Adrenal gland (tissue), 19 donors: ENCODE measurements at places on chromosomes 5 and 9. TPM values are rescaled to one million over a fixed set of nuclear protein-coding genes. Genes with fewer than 3 reads are reported as not detected.
A peak's percentile ranks its signal among the peaks of the same experiment; 100 is the strongest.

DNA sequence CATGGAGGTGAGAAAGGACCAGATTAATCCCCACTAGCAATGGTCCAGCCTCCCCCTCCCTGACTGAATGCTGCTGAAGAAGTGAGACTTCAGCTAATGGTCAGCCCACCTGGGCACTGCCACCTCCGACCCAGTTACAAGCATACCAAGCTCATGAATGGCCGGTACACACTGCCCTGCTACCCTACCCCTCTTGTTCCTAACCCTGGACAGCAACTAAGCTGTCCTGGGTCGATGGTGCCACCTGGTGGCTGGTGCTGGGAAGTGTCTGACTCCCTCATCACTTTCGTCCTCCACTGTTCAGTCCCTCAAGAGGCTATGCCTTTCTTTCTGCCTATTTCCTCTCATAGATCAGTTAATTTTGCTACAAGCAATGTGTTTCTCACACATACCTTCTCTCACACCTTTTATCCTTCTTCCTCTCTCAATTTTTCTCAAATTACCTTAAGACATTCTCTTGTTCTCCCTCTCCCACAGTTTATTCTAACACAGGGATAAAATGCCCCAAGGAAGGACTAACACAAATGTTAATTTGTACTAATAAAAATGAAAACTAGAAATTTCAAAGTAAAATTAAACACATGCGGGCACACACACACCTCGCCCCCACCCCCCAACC is 42.4 kb downstream of the PAX5 start:
- peaks cover 19% of the 10 kb centered on the region for H3K27me3 ChIP-seq
- H3K4me3 ChIP-seq, result no peak overlapping the region
- DNase-seq, result no peak
- no peaks in the 10 kb centered on the region for H3K36me3 ChIP-seq
- H3K4me1 ChIP-seq, result no peaks in the 10 kb centered on the region

DNA sequence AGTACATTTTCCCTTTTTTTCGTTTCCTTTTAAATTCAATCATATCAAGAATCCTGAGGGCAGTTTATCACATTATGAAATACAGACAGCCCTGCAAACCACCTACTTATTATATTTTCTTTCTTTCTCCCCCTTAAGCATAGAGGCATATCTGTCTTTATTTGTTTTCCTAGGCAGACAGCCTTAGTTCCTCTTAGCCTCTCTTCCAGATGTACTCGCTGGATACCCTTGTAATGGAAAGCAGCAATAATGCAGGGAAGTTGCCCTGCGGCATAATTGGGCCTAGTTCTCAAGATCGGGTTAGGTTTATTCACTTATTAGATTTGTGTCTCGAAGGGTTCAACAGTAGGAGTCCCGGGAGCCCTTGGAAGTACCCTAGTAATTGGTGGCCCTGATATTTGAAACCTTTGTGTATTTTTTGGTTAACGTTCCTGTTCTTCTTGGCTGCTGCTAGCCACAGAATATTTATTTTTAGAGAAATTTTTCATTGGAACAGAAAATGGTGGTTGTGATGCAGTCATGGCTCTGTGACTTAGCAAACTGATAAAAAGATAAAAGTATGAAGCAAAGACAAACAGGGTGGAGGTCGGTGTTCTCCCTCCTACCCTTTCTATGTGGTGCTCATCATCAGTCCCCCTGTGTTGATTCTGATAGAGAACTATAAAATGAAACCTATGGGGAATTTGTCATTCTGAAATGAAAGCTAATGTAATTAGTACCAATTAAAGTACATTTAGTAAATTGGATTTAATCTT is 6.4 kb downstream of the TLE4 start:
- H3K27ac ChIP-seq, result peak overlapping the region; percentile 41
- H3K27me3 ChIP-seq, result no peaks in the 10 kb centered on the region
- DNase-seq, result no peak
- peaks cover 73% of the 10 kb centered on the region for H3K4me1 ChIP-seq
- H3K36me3 ChIP-seq, result no peaks in the 10 kb centered on the region
- peak overlapping the region; percentile 30 for H3K4me3 ChIP-seq

Gene ERP44
- total RNA-seq, result 14.7 TPM

- no peak overlapping the region for H3K4me3 ChIP-seq
- no peak for DNase-seq
- no peak overlapping the region for H3K27ac ChIP-seq
- H3K27me3 ChIP-seq, result no peaks in the 10 kb centered on the region
- H3K36me3 ChIP-seq, result no peaks in the 10 kb centered on the region
- H3K4me1 ChIP-seq, result peaks cover 20% of the 10 kb centered on the region
Measured at GRCh38 chr5:90168399-90168798, 241.2 kb downstream of the CETN3 start.

DNA sequence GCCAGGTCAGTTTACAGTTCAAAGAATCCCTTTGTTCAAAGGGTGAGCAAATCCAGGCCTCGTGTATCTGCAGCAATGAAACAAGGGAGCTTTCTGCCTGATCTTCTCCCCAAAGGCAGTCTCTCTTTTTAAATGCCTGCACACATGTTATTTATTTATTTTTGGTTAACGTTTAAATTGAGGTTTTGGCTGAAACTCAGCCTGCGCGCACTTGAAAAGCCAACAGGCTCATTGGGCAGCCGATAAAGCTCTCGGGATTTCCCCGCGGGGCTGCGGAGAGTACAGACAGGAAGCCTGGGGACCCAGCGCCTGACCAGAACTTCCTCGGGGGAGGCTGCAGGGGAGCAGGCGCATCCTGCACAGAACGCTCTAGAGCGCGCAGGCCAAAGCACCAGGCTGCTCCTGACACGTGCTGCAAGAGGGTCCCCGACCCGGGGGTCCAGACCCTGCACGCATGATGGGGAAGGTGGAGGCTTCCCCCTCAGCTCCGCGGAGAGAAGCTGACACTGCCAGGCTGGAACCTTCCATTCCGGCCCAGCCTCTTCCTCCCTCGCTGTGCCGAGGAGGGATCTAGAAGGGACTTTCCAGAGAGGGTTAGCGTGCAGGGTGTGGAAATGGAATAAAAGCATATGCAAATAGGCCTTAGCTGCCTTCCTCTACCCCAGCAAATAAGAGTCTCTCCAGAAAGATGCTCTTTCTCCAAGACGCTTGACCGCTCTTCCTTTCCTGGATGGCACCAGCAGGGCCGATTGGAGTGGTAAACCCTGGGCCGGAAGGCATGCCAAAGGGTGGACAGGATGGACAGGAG is 46.1 kb downstream of the PTTG1 start:
- H3K27me3 ChIP-seq, result no peaks in the 10 kb centered on the region
- H3K27ac ChIP-seq, result no peak overlapping the region
- peak; percentile 61 for DNase-seq
- no peaks in the 10 kb centered on the region for H3K36me3 ChIP-seq
- H3K4me1 ChIP-seq, result peaks cover 5% of the 10 kb centered on the region

DNA sequence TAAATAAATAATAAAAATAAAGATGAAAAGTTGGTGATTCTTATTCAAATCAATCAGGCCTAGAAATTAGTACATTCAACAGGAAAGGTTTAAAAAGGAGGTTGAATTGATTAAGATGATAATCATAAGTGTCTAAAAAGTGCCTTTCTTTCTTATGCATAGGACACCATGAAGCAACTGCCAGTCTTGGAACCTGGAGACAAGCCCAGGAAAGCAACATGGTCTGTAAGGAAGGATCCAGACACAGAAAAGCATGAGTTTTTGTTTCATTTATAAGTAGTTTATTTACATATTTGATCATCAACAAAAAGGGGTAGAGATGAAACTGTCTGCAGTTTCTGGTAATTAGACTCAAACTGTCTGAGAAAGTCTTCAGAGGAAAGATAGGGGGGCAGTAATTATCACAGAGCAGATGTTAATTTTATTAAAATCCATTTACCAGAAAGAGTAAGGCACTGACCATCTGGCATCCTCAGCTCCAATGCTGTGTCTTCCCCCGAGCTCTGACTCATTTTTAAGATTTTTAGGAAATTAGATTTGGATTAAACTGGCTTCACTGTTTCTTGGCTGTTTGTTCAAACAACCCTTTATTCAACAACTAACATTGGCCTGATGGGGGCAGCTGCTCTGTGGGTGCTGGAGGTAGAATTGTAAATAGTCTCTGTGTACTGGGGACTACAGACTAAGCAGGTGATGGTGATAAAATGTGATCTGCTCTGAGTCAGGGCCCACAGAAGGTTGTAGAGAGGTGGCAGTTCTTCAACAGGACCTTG is 2.7 kb downstream of the RABEPK start:
- no peak overlapping the region for H3K27ac ChIP-seq
- no peaks in the 10 kb centered on the region for H3K27me3 ChIP-seq
- H3K4me3 ChIP-seq, result no peak overlapping the region
- no peaks in the 10 kb centered on the region for H3K4me1 ChIP-seq

GRCh38 chr9:18568973-18569372 is 95.0 kb downstream of the ADAMTSL1 start:
- no peak overlapping the region for H3K27ac ChIP-seq
- no peaks in the 10 kb centered on the region for H3K27me3 ChIP-seq
- no peak overlapping the region for H3K4me3 ChIP-seq
- peaks cover 12% of the 10 kb centered on the region for H3K4me1 ChIP-seq

DNA sequence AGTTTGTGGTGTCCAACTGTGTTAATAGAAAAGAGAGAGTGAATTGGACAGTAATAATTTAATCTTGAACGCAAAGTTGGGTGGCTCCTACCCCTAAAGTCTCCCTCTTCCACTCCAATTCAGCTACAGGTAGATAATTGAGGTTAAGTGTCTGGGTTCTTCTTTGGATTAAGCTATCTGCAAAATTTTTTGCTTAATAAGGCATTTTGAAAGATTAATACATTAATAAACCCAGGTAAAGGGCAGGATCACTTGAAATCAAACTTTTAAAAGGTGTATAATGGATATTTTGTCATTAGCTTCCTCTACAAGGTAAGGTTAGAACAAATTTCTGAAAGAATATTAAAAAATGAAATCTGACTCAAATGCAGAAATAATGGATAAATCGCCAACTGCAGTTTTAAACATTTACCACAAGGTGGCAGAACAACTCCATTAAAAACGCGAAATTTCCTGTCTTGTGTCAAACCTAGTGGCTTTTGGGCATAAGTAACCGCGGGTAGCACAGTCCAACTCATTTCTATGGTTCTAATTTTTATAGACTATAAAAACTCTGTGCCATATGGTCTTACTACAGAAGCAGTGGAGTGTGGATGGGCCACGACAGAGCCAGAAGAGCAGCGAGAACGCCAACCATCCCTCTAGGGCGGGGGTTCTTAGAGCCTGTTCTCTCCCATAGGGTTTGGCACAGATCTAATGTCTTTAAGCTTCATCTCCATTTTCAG is 276.5 kb downstream of the ARHGEF28 start:
- H3K27ac ChIP-seq, result no peak overlapping the region
- DNase-seq, result no peak
- no peaks in the 10 kb centered on the region for H3K36me3 ChIP-seq

DNA sequence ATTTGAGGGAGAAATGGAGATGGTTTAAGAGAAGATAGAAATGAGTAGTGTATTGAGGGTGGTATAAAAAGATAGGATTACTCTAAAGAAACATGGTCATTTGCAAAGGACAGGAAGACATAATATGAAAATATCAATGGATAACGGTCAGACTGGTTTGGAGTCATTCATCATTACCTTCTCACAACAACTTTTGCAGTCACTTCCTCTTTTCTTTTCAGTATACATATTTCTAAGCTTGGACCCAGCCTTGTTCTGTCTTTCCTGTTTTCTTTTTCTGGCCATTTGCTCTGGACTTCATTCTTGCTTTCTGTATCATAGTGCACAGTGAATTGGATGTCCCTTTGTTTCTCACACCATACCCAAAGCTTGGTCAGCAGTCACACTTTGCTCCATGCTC is 966.5 kb upstream of the TYRP1 start:
- no peaks in the 10 kb centered on the region for H3K36me3 ChIP-seq
- H3K4me1 ChIP-seq, result no peaks in the 10 kb centered on the region
- no peak overlapping the region for H3K27ac ChIP-seq

- H3K4me3 ChIP-seq, result no peak overlapping the region
- H3K36me3 ChIP-seq, result no peaks in the 10 kb centered on the region
- H3K27me3 ChIP-seq, result no peaks in the 10 kb centered on the region
- H3K27ac ChIP-seq, result no peak overlapping the region
- H3K4me1 ChIP-seq, result peaks cover 28% of the 10 kb centered on the region
- no peak for DNase-seq
Measured at GRCh38 chr9:121261107-121261460, 6.9 kb upstream of the GSN start.

GRCh38 chr5:8114597-8115266 is 245.8 kb downstream of the MTRR start:
- no peaks in the 10 kb centered on the region for H3K36me3 ChIP-seq
- no peak for DNase-seq

- no peak for DNase-seq
- no peaks in the 10 kb centered on the region for H3K27me3 ChIP-seq
- peaks cover 5% of the 10 kb centered on the region for H3K4me1 ChIP-seq
Measured at GRCh38 chr5:122354293-122354692, 42.3 kb downstream of the SNCAIP start.

- H3K4me1 ChIP-seq, result no peaks in the 10 kb centered on the region
- no peak overlapping the region for H3K27ac ChIP-seq
- no peak overlapping the region for H3K4me3 ChIP-seq
- H3K27me3 ChIP-seq, result no peaks in the 10 kb centered on the region
- H3K36me3 ChIP-seq, result no peaks in the 10 kb centered on the region
- DNase-seq, result no peak
Measured at GRCh38 chr5:149247726-149248125, 23.9 kb upstream of the AFAP1L1 start.

DNA sequence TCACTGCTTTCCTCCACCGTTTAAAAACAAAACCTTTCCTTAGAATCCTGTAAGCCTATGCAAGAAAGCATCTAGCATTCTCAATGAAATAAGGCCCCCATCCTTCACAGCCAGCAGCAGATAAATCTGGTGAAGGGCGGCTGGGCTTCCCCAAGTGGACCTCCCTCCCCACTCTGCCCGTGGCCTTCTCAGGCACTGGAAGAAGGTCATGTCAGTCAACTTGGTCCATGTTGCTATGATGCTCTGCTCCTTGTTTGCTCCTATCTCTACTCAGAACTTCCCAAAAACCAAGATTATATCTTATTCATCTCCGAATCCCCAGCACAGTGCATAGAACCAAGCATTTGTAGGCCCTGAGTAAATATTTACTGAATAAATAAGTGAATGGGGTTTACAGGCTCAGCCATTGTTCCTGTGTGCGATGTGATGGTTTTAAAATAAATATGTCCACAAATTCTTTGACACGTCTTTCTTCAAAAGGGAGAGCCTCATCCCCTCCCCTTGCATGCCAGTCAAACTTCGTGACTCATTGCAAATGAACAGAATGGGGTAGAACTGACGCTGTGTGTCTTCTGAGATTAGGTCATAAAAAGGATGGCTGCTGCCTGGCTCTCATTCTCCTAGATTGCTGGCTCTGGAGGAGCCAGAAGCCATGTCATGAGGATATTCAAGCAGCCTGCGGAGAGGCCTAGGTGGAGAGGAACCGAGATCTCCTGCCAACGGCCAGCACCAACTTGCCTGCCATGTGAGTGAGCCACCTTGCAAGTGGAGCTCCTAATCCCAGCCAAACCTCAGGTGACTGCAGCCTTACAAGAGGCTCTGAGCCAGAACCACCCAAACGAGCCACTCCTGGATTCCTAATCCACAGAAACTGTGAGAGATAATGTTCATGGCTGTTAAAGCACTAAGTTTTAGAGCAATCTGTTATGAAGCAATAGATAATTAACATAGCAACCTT is 70.5 kb downstream of the MED27 start:
- no peak for DNase-seq
- H3K36me3 ChIP-seq, result no peaks in the 10 kb centered on the region
- H3K27ac ChIP-seq, result no peak overlapping the region
- no peaks in the 10 kb centered on the region for H3K4me1 ChIP-seq
- no peak overlapping the region for H3K4me3 ChIP-seq
